Stimulated activated CD8-positive, alpha-beta memory T cell treated with anti-CD3 and anti-CD28 coated beads, Interleukin-2, amount 100 ng/mL, for 1 hour (primary cell): ENCODE measurements at places on chromosomes 16 and 17.

- DNase-seq, result no peak
These were observed 474.4 kb downstream of the SLC39A11 start for GRCh38 chr17:72618001-72618509.

- no peak for DNase-seq
These were observed 3.6 kb downstream of the SNTB2 start for GRCh38 chr16:69190598-69190997.

GRCh38 chr16:77896415-77897128 lies 108.2 kb downstream of the VAT1L start:
- no peak for DNase-seq

- no peak for DNase-seq
These were observed 658 bp upstream of the DUSP3 start for GRCh38 chr17:43779145-43780125.

- no peak for DNase-seq
These were observed 81.5 kb downstream of the GAS7 start for GRCh38 chr17:10116753-10117420.

GRCh38 chr17:50252781-50253180 lies 21.5 kb upstream of the TMEM92 start:
- DNase-seq, result no peak

- DNase-seq, result no peak
These were observed 14.2 kb downstream of the FAM83G start for GRCh38 chr17:18990331-18990730.

DNA sequence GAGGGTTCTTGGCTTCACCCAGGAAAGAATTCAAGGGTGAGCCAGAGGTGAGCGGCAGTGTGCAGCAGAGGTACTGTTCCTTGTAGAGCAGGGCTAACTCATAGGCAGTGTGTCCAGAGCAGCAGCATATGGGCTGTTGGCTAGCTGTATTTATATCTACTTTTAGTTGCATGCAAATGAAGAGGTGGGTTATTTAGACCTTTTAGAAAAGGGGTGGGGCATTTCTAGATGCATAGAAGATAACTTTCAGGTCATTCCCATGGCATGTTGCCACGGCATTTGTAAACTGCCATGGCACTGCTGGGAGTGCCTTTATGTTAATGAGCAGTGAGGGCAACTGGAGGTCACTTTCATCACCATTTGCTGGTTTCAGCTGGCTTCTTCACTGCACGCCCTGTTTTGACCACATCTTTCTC lies 141.0 kb downstream of the STX8 start:
- DNase-seq, result no peak

DNA sequence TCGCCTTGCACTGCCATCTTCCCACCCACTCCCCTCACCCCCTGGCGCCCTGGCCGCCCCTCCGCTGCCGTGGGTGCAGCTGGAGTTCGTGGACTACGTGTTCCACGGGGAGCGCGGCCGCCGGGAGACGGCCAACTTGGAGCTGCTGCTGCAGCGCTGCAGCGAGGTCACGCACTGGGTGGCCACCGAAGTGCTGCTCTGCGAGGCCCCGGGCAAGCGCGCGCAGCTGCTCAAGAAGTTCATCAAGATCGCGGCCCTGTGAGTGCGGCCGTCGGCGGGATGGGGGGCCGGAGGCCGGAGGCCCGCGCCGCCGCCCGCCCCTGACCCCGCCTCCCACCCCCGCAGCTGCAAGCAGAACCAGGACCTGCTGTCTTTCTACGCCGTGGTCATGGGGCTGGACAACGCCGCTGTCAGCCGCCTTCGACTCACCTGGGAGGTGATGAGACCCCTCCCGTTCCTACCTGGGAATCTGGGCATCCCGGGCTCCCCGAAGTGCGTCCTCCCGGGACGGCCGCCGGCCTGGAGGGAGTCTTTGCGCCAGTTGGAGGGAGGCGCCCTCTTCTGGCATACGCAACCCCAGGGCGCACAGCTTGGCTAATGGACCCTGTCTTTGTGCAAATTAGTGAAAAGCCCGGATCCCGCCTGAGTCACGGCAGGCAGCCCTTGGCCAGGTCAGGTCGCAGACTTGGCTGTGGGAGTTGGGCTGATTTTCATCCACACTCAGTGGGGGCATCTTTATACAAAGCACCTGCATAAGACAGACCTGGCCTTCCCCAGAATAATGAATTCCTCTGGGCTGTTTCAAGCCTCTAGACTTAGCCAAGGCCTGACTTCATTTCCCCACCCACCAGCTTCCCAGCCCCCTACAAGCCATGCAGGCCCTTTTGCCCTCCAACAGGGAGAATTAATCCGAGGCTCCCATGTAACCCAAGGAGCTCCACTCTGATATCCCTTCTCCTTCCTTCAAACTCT lies 14.3 kb downstream of the RAPGEFL1 start:
- DNase-seq, result peak; percentile 25

DNA sequence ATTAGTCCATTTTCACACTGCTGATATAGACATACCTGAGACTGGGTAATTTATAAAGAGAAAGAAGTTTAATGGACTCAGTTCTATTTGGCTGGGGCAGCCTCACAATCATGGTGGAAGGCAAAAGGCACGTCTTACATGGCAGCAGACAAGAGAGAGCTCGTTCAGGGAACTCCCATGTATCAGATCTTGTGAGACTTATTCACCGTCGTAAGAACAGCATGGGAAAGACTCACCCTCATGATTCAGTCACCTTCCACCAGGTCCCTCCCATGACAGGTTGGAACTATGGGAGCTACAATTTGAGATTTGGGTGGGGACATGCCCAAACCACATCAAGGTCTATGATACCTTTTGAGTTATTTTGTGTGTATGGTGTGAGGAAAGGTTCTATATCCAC lies 66.9 kb downstream of the METRNL start:
- no peak for DNase-seq

GRCh38 chr17:49629447-49629846 lies 48.5 kb downstream of the SPOP start:
- DNase-seq, result no peak

GRCh38 chr16:84205976-84206691 lies 15.2 kb downstream of the ADAD2 start:
- DNase-seq, result no peak

DNA sequence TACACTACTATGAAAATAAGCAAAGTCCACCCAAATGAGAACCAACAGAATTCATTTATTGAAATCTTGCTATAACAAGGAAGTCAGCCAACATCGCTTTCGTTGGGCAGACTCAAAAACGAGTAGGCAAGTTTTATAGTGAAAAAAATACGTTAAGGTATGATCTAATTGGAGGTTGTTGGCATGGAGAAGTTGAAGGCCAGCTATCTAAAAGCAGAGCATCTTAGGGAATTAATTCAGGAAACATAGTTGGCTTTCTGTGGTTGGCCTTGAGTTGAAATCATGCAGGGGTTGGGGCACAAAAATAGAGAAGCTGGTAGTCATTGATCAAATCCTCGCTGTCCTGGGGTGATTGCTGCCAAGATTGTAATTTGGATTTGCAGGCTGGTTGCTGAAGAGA lies 118.3 kb downstream of the PPM1E start:
- DNase-seq, result no peak

DNA sequence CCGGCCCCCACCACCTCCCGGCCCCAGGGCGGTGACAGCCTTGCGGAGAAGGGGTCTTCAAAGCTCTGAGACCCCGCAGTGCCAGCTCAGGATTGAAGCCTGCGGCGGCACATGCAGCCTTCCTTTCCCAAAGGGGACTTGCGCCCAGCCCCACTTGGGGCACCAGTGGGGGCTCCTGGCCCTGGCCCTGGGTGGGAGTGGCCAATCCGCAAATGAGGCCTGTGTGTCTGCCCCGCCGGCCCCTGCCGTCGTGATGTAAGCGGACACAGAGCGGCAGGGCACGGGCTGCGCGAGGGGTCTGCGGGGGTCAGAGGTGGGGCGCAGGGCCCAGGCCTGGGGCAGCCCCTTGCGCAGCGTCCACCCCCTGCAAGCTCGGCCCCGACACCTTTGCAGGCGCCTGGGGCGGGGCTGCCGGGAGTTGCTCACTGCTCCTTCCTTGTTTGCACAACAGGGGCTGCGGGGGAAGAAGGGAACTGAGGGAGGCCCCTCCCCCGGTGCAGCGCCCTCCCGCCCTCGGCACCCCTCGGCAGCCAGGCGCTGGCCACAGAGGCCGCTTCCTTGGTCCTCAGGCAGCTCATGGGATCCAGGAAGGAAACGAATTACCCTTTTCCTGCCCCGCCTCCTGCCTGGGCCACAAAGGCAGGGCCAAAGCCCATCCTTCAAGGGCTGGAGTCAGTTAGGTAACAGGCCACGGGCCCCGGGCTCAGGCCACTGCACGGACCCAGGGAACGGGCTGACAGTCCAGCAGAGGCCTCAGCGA lies 2.9 kb downstream of the SLC16A3 start:
- no peak for DNase-seq

GRCh38 chr16:67917852-67918236 lies 13.8 kb downstream of the CTRL start:
- no peak for DNase-seq

- DNase-seq, result no peak
These were observed 58.1 kb upstream of the TMC5 start for GRCh38 chr16:19359556-19359955.

- no peak for DNase-seq
These were observed 101.5 kb upstream of the CDH5 start for GRCh38 chr16:66265048-66265415.

DNA sequence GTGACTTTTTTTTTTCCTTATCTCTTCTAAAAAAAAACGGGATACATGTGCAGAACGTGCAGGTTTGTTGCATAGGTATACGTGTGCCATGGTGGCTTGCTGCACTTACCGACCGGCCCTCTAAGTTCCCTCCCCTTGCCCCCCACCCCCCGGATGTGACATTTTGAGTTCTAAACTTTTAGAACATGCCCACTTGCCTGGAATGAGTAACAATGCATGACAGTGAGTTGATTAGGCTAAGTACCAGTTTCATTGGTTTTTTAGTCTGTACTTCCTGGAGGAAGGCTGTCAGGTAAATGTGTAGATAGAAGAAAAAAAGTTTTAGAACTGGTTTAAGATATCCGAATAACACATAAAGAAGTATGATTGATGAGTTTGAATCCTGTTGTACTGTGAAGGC lies 4.0 kb downstream of the BPTF start:
- no peak for DNase-seq

- no peak for DNase-seq
These were observed 20.5 kb downstream of the EIF4A3 start for GRCh38 chr17:80126449-80126715.

DNA sequence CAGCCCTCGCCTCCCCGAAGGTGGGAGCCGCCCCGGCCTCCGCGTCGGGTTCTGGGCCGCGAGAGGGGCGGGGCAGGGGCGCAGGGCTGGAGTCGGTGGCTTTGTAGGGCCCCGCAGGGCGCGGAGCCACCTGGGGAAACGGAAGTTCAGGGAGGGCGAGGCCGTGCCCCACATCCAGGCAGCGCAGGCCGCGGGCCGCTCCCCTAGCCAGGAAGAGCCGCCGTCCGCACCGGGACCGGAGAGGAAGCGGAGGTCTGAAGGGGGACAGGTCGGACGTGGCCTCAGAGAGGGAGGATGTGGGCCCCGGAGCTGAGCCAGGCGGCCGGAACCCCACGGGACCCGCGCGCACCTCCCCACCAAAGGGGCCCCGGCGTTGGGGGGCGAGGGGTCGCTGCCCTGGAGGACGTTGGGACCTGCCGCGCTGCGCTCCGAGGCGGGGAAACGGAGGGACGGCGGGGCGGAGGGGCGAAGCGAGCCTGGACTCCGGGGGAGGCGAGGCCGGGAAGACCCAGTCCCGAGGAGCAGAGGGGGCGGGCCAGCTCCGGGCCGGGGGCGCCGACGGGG lies 482 bp upstream of the SLC16A3 start:
- DNase-seq, result no peak

GRCh38 chr17:12048843-12049473 lies 28.3 kb downstream of the MAP2K4 start:
- no peak for DNase-seq

DNA sequence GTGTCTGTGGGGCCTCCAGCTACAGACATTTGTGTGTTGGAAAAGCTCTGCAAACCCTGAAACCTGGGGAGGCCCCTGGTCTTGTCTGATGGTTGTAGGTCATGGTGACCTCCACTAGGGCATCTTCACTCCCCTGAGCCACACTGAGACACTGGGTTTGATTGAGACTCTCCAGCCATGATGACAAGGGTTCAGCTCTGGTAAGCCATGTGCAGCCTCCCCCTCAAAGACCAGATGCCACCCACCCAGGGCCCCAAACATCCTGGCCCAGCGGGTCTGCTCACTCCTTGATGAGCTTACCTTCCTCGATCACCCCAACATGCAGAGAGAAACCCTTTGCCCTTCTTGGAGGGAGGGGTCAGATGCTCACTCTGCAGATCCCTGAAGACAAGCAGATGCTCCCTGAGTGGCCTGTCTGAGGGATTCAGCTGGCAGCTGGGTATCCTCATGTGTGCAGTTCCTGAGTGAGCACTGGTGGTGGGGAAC lies 101.6 kb downstream of the METRNL start:
- no peak for DNase-seq

GRCh38 chr17:11353601-11354000 lies 112.6 kb downstream of the SHISA6 start:
- DNase-seq, result no peak

GRCh38 chr16:84360170-84360569 lies 8.2 kb upstream of the ATP2C2 start:
- DNase-seq, result no peak

DNA sequence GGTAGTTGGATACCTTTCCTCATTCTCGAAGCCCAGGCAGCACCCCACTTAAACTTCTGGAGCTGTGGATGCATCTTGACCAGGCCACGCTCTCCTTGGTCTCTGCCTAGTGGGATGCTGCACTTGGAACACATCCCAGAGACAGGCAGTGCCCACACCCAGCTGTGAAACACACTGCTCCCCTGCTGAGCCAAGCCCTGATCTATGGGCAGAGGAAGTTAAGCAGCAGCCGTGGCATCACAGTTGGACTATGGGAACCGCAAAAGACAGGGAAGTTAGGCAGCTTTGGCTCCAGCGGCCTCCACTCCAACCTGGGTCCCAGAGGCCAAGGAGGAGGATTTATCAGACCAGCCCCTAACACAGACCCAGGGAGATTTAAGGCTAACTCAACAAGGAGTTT lies 284.8 kb upstream of the CCL2 start:
- DNase-seq, result no peak

DNA sequence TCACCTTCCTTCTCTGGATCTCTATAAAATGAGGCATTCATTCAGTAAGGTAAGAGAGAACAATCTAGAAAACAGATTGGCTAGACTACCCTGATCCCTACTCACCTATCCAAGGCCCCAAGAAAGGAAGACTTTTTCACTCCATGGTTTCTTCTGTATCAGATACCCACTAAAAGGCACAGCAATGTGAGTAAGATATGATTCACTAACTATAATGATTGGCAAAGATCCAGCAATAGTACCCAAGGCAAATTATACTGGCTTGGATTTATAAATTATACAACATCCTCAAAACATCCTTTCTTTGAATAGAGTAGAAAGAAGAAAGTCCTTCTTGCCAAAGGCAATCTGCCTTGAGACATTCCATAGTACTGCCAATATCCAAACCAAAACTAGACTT lies 1432.0 kb upstream of the GOT2 start:
- no peak for DNase-seq

DNA sequence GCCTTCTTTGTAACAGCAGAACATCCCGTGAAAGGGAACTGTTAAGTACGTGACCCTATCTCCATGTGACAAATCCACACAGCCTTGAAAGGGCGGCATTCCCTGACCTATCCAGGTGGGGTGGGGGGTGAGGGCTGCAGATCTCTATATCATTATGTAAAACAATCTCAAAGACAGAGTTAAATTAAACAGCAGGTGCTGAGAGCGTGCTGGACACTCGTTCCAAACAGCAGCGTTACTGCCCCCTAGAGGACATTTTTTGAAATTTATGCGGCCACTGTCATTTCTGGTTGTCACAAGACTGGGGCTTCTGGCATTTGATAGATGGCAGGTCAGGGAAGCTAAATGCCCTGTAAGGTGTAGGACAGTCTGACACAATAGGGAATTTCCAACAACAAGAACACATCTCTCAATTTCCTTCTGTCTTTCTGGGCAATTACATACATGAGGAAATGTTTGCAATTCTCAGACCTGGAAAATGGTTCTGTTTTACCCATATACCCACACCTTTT lies 6.7 kb upstream of the SLC25A39 start:
- DNase-seq, result peak; percentile 48
